ENCODE measurements at places on chromosomes 3 and 15.

DNA sequence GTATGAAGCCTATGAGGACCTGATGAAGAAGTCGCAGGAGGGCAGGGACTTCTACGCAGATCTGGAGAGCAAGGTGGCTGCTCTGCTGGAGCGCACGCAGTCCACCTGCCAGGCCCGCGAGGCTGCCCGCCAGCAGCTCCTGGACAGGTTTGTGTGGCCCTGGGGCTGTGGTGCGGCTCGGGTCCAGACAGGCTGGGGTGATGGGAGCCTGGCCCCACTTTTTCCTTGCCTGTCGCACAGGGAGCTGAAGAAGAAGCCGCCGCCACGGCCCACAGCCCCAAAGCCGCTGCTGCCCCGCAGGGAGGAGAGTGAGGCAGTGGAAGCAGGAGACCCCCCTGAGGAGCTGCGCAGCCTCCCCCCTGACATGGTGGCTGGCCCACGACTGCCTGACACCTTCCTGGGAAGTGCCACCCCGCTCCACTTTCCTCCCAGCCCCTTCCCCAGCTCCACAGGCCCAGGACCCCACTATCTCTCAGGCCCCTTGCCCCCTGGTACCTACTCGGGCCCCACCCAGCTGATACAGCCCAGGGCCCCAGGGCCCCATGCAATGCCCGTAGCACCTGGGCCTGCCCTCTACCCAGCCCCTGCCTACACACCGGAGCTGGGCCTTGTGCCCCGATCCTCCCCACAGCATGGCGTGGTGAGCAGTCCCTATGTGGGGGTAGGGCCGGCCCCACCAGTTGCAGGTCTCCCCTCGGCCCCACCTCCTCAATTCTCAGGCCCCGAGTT, 29.0 kb downstream of the PTPN23 start:
- no peak for DNase-seq

- peak; percentile 98 for DNase-seq
Measured at GRCh38 chr3:63976161-63976871, 47.0 kb downstream of the PSMD6 start.

DNA sequence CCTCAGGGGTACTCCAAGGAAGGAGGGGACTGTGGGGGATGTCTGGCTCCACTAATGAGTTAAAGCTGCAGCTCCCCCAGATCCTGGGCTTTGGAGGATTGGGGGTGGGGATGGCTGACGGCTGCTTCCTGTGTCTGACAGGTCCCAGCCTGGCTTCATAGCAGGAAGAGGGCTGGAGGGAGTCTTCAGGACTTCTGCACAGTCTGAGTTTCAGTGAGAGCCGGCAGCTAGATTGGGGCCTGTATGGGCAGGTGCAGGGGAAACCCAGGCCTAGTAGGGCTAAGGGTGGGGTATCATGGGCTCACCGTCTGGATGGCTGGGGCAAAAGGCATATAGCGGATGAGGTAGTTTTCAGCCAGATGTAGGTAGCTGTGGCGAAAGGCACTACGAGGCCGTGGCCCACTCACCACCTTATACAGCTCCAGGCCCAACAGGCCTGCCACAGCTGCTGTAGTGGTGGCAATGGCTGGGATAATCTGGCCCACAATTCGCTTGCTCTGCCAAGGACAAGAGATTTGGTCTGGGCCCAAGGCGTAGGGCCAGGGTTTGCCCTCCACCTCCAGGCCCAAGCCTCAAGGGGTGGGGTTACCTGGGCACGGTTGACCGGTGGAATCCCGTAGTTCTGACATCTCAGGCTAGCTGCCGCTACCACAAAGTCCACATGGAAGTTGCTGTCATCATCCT, 4.5 kb downstream of the INKA1 start:
- no peak for DNase-seq

DNA sequence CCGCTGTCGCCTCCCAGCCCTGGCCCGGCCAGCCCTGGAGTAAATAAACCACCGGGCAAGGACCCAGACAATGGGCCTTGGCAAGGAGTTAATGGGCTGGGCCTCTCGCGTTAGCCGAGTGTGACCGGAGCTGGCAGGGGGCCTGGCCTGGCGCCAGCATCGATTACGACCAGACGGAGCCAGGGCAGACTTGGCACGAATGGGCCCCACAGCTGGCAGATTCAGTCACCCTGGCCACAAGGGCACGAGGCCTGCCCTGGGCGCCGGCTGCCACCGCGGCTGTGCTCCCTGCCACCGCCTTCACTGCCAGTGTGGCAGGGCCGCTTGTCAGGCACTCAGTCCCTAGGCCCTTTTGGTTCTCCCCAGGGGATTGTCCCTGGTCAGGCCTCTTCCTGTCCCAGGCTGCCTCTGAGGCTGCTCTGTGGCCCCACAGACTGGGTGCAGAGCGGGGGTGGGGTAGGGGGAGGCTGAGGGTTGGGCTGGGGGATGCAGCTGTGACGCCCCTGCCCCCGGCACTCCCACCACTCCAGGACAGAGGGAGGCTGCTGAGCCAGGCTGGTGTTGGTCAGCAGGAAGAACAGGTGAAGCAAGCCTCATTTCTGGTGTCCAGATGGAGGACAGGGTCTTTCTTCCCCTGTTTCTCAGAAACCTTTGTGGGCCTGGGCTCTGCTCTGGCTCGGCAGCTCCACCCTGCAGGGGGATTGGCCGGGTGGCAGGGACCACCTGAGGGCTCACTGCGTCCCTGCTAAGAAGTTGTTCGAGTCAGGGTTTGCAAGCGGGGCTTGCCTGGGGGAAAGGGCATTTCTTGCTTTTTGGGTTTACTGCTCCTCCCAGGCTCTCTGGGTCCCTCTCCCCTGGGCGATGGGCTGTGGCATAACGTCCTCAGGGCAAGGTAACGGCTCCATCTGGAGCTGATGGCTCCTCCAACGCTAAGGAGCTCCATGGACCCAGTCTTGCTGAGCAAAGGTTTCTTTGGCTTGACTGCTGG, 30.5 kb upstream of the SRP14 start:
- no peak for DNase-seq

GRCh38 chr3:109337393-109337792, at the start of gene DPPA4:
TSS of gene DPPA4 (minus strand) at chr3:109337546. CDS start at chr3:109337517, 29 bp downstream.
- DNase-seq, result no peak

DNA sequence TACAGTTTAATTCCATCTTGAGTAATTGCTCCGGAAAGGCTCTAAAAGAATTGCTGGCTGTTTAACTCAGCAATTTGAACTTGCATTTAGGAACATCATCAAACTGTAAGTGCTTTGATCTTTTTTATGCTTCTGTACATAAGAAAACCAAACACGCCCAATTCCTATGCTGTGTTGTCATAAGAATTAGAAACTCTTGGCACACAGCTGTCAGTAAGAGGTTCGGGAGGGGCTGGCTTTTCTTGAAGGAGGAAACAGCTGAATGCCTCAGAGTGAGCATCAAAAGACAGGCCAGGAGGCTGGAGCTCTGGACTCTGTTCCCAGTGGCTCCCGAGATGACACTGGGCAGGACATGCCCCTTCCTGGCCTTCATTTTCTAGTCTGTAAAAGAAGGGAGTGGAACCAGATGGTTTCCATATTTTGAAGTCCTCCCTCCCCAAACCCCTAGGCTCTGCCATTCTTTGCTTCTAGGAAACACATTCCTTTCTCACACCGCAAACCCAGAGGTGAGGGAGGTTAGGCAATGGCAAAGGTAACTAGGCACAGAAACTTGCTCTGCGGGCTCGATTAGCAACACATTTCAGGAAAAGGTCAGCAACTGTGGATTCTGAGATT, 73.7 kb upstream of the DLG1 start:
- DNase-seq, result peak; percentile 87

DNA sequence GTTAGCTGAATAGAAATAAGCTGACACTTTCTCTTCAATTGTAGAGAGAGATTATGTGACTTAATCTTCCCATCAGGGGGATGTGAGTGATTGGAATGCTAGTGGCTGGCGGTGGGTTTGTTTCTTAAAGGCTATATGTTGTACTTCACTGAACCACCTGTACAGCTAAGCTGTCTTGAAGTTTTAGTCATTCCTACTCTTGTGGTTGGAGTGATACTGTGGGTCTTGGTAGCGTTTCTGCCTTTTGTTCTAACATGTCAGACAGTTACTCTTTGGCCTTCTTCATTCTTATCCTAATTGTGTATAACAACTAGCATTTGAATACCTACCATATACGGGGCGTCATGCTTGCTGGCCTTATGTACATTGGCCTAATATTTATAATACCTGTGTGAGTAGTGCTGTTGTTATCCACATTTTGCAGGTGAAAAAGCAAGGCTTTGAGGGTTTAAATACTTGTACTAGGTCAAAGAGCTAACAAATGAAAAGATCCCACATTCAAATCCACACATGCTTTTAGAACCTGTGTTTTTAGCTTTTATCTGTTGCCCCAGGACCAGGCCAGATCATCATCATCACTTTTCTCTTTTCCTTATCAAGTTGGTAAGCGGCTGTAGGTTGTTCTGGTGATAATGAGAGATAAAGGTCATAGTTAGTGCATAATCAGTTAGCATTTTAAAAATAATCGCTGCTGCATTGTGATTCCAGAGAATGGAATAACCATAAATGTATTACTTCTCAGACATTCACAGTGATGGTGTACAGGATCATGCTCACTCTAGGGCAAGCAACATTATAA, 50.2 kb downstream of the AKAP13 start:
- no peak for DNase-seq

GRCh38 chr15:72847806-72848205, 64.2 kb upstream of the ADPGK start:
- DNase-seq, result no peak

GRCh38 chr3:177521305-177521704, 324.0 kb upstream of the TBL1XR1 start:
- DNase-seq, result no peak

- no peak for DNase-seq
Measured at GRCh38 chr15:80873366-80873952, 94.3 kb downstream of the CEMIP start.

GRCh38 chr3:124951511-124952281, 17.1 kb upstream of the MUC13 start:
- DNase-seq, result peak; percentile 49

- peak; percentile 14 for DNase-seq
Measured at GRCh38 chr15:75420698-75421097, 30.8 kb downstream of the SIN3A start.

DNA sequence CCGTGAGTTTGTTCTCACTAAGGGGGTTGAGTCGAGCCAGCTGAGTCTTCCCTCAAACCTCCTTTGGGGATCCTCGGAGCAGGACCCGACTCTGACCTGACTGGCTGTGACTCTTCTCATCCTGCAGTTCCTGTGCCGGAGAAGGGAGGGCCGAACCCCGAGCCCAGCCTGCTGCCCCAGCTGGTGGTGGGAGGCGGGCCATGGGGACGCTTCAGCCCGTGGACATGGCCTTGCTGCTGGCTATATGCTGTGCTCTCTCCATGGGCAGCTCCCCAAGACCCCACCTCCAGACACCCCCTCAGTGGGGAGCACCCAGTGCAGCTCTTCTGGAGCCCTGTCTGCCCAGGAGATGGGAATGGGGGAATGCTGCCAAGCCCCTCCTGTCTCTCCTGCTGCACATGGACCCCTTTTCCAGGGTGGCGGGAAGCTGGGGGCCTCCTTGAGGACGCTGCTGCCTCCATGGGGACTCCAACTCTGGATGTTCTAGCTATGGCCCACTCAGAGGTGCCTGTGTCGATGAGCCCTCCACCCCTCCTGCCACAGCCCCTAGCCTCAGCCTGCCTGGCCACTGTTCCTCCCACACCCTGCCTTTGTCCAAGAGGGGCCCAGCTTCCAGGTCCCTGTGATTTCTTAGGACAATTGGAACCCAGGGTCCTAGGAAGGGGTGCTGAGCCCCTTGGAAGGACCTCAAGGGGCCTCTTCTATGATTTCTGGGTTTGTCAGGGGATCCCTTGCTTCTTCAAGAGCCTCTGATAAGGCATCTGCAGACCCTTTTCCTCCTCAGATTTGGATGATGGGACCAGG, 12.8 kb downstream of the C15orf39 start:
- no peak for DNase-seq

DNA sequence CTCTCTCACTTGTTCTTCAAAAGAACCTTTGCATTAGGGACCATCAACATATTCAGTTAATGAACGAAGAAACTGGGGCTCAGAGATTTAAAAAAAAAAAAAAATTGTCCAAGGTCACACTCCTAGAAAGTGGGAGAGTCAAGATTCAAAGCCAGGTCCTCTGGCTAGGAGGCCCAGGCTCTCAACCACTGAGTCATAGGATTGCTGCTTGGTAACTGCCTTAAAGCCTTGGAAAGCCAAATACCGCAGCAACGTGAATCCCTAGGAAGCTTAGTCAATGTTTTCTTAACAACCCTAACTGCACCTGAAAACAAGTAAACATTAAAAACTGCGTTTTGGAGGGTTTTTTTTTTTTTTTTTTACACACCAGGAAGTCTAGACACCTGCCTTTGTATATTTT, 156.8 kb downstream of the WNT5A start:
- DNase-seq, result peak; percentile 98

DNA sequence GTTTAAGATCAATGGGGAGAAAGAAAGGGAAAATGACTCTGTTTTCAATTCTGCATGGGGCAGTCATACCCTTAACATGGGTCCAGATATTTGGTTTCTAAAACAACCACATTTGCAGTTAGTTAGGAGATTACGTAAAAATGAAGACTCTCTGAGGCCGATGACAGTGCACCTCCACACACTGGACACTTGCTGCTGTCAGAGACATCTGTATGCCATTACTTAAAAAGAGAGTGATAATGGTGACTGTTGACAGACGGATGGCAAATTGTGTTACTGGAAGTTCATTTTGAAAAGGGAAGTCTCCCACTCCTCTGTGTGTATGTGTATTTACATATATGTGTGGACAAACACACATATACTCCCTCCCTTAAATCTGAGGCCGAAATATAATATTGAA, 304.5 kb upstream of the SEMA6D start:
- DNase-seq, result no peak

- no peak for DNase-seq
Measured at GRCh38 chr15:61063875-61064320, 165.2 kb downstream of the RORA start.

GRCh38 chr15:65642594-65642993, 20.9 kb downstream of the SLC24A1 start:
- no peak for DNase-seq

DNA sequence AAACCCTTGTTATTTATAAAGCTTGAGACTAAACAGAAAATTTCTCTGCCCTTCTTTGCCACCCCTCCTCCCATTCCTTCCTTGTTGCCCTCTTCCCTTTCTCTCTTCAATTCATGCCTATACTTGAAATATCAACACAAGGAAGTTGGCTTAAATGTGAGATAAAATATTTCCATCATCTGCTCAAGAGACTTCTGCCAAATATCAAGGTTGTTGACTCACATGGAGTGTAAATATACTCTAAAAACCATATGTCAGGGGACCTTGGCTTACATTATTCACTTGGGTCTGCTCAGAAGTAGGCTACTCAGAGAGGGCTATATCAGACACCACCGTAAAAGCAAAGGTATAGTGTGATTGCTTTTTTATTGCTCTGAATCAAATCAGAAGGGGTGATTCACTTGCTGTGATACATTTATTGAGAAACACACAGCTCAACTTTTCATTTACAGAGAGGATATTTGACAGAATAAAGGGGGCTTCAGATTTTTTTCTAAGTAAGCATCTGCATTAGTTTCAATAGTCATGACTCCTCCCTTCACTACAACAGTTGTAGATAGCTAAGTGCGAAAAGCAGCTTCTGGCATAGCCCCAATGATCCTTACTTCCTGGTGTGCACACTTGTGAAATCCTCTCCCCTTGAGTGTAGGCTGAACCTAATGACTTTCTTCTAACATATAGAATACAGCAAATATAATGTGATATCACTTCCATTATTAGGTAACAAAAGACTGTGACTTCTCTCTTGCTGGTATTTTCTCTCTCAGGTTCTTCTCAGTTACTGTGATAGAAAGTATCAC, 386.2 kb downstream of the EFHB start:
- no peak for DNase-seq

GRCh38 chr15:65395567-65396202, 17.9 kb upstream of the IGDCC3 start:
- DNase-seq, result no peak

- peak; percentile 9 for DNase-seq
Measured at GRCh38 chr3:32334675-32335074, 57.0 kb upstream of the CMTM7 start.

Data from amniotic epithelial cell (primary cell).